ENCODE measurements at places on chromosomes 5 and 9. TPM values are rescaled to one million over a fixed set of nuclear protein-coding genes. Genes with fewer than 3 reads are reported as not detected.

GRCh38 chr9:21070171-21070571 is 7.6 kb downstream of the IFNB1 start:
- peak; percentile 6 for DNase-seq

- no peak for DNase-seq
These were observed 23.1 kb upstream of the NSMF start for GRCh38 chr9:137482094-137482781.

Gene TAL2
- polyA plus RNA-seq: 1.9 TPM

GRCh38 chr5:150411245-150411979 is 1.3 kb downstream of the CD74 start:
- DNase-seq: no peak

GRCh38 chr5:113735751-113736150 is 222.3 kb downstream of the YTHDC2 start:
- DNase-seq: peak; percentile 10

GRCh38 chr9:133991964-133992779 is at the start of gene VAV2:
TSS of gene VAV2 (minus strand) at chr9:133992324. CDS start at chr9:133992278, 46 bp downstream.
- no peak for DNase-seq

Gene IFNK
- not detected for polyA plus RNA-seq

Gene ACOT12
- polyA plus RNA-seq: 0.80 TPM

GRCh38 chr5:115265220-115265619 is 2.5 kb upstream of the PGGT1B start:
- no peak for DNase-seq

DNA sequence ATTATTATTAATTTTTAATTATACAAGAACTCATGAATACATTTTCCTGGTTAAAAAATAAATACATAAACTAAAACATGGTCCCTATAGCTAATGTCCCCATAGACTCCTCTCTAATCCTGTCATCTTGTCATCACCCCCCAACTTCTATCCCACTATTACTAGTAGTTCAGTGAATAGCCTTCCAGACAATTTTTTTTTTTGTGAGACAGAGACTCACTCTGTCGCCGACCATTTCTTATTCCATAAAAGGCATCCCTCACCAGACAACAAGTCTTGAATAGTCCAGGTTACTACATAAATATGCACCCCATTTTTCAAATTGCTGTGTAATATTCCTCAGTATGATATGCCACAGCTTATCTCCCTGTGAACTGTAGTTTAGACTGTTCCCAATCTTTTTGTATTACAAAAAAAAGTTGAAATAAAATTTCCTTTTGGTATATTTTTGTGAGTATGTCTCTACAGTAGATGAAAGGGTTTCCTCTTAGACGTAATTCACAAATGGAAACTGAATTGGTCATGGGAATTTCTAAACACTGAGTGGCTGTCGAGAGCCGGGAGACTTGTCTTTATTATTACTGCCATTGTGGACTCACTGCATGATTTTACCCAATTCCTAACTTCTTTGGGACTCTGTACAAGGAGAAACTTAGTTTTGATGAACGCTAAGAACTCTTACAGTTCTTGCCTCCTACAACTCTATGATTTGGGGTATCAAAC is 6.4 kb upstream of the ABLIM3 start:
- no peak for DNase-seq

GRCh38 chr9:133927041-133927440 is 65.1 kb downstream of the VAV2 start:
- no peak for DNase-seq

- no peak for DNase-seq
These were observed 1126.9 kb upstream of the DMAC1 start for GRCh38 chr9:8926461-8926860.

- peak; percentile 5 for DNase-seq
These were observed 292.6 kb downstream of the ZSWIM6 start for GRCh38 chr5:61624553-61625136.

DNA sequence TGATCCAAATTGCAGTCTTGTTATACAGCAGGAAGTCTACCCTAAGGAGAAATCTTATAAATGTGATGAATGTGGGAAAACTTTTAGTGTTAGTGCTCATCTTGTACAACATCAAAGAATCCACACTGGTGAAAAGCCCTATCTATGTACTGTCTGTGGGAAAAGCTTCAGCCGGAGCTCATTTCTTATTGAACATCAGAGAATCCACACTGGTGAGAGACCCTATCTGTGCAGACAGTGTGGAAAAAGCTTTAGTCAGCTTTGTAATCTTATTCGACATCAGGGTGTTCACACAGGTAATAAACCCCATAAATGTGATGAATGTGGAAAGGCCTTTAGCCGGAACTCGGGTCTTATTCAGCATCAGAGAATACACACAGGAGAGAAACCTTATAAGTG is 10.4 kb downstream of the ZNF189 start:
- no peak for DNase-seq

DNA sequence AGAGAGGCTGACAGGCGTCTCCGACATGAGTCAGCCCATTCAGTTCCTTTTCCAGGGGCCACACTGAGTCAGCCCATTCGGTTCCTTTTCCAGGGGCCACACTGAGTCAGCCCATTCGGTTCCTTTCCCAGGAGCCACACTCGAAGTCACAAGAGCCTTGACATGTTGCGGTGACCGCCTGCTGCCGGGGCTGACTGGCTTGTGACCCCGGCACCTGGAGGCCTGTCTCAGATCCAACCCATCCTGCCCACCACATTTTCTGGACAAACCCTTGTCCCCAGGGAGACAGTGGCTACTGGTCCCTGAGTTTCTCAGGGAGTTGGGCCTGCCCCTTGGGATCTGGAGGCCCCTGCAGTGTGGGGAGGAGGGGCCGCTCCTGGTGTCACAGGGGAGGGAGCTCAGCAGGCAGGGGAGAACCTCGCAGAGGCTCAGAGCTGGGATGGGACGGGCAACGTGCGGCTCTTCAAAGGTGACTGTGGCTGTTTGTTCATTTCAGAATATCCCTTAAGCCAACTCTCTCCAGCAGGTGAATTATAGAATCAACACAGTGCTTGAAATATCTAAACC is 40.5 kb upstream of the LPCAT1 start:
- no peak for DNase-seq

GRCh38 chr5:111635916-111636570 is 121.0 kb downstream of the NREP start:
- DNase-seq: no peak

Gene CER1
- 0.49 TPM for polyA plus RNA-seq

Gene KLHL3
- polyA plus RNA-seq: 8.9 TPM

DNA sequence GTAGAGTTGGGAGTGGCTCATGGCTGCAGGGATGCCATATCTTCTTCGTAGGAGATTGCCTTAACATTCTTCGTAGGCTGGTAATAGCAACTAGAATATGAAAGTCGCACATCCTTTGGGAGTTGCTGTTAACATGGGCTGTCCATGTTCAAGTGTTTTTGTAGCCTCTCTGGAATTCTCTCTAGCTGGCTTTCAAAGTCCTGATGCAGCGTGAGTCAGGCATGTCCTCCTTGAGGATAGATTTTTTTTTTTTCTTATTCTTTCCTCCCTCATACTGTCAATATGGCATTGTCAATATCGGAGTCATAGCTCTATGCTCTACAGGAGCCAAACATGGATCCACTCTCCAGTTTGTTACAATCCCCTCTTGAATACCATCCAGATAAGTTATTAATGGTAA is 494.8 kb upstream of the WWC1 start:
- no peak for DNase-seq

DNA sequence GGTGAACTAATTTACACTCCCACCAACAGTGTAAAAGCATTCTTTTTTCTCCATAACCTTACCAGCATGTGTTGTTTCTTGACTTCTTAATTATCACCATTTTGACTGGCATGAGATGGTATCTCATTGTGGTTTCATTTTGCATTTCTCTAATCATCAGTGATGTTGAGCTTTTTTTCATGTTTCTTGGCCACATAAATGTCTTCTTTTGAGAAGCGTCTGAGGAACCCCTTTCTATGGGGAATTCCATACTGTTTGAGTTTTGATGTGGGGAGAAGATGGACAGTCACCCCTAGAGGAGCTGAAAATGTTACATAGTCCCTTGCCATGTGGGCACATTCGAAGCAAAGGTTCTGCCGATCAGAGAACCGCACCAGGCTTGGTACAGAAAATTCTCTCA is 207.0 kb upstream of the SLC30A5 start:
- no peak for DNase-seq

DNA sequence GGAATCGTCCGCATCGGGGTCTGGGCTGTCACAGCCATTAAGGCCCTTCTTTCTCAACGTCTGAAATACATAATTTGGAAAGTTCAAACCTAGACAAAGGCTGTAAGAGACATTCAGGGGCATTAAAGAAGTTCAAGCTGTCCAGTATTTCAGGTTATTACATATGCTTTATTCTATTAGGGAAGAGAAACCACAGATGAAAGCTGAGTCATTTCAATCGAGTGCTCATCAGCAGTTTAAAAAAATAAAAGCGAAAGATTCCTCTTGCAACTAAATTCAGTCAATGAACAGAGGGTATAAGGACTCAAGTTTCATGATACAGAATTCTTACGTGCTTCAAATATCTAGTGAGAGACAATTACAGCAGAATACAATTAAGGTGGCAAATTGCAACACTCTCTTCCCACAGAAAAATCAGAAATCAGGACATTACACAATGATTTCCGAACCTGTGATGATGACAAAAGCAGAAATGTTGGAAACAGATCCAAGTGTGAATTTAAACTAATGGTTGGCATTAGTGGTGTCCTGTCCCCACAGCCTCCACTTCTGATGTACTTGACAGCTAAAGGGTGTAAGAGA is 121.6 kb downstream of the MEF2C start:
- no peak for DNase-seq

Gene MAMDC4
- 15.9 TPM for polyA plus RNA-seq

DNA sequence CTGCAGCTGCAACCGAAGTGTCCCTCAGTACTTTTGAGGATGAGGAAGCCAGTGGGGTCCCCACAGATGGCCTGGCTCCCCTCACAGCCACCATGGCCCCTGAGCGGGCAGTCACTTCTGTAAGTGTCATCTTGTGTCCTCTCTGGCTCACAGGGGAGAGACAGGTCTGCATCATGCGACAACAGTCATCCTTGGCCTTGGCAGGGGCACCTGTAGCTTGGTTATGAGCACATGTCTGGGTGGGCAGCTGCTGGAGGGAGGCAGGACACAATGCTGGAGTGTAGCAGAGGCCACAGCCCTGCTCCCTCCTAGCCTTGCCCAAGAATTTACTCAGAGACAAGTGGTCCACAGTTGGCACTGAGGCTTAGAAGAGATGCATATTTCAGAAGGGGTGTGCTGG is 71.7 kb downstream of the COL15A1 start:
- no peak for DNase-seq

Gene C9
- polyA plus RNA-seq: 0.08 TPM

- no peak for DNase-seq
These were observed 525.2 kb upstream of the TRPC7 start for GRCh38 chr5:136890431-136891148.

DNA sequence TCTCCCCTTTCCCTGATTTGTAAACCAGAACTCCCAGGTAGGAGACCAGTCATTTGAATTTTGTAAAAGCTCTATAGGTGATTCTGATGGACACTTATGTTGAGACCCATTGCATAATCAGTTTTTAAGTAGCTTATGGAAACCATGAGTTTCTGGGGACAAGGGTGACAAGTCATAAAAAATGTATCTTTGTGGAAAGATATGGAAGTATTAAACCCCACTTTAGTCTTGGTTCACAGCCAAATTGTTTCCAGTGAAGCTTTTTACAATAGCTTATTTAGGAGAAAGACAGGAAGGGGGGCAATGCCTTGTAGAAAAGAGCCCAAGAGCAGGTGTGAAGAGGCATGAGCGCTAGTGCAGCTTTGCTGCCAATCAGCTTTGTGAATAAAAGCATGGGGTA is 453 bp upstream of the CCL28 start:
- DNase-seq: no peak

- no peak for DNase-seq
These were observed 1.5 kb downstream of the STXBP1 start for GRCh38 chr9:127613583-127613954.

- no peak for DNase-seq
These were observed 13.8 kb upstream of the COL15A1 start for GRCh38 chr9:98929895-98930341.

Gene ANKS6
- polyA plus RNA-seq: 31.3 TPM

DNA sequence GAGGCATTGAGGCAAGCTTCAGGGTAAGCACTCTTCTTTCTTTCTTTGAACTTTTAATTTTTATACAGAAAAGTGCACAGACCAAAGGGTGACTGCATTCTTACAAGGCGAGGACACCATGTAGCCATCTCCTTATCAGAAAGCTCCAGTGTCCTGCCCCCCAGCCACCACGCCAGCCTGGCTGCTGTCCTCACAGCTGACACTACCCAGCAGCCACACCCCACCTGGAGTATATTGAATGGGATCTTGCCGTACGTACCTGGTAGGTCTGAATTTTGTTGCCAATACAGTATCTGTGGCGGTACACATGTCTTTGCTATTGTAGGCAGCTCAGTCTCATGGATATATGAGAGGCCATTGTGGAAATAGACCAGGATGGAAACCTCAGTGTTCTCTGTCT is 284.0 kb upstream of the IRX2 start:
- DNase-seq: no peak

DNA sequence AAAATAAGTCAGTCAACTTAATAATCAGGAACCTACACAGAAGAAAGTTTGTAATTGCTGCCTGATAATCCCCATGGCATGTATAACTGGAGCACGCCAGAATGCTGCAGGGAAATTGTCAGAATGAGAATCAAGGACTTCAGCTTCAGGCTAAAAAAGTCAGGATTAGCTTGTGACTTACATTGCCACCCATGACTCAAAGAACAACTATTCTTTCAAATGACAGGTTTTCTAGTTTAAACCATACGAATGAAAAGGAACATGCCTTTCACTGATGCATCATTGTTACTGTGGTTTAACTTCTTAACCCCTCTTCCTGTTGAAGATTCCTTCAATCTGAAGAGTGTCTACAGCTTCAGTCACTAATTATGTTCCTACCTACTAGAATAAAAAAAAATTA is 112.4 kb downstream of the ISL1 start:
- no peak for DNase-seq

- DNase-seq: peak; percentile 57
These were observed 811.0 kb upstream of the GRAMD2B start for GRCh38 chr5:125612181-125612721.

DNA sequence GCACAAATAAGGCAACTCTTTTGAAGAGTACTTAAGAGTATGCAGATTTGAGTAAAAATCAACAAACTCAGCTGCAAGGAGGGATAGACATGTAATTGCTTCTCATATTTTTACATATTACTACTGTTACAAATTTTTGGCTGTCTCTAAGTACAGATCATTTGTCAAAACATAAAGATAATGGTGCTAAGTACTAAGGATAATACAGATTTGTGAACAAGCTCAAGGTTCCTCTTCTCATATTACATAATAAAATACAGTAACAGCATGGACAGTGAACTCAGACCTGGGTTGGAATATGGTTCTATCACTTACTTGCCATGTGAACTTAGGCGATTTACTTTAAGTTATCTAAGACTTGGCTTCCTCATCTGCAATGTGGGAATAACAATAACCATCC is 168.0 kb downstream of the AP3B1 start:
- no peak for DNase-seq

- DNase-seq: no peak
These were observed 377.7 kb upstream of the IRX1 start for GRCh38 chr5:3217771-3218495.

Gene ASPN
- polyA plus RNA-seq: 41.1 TPM

- DNase-seq: no peak
These were observed 22.6 kb downstream of the DBH start for GRCh38 chr9:133658442-133659431.

- no peak for DNase-seq
These were observed 95.3 kb upstream of the IER5L start for GRCh38 chr9:129273136-129273895.
